Upper lobe of left lung (tissue), 6 donors: ENCODE measurements at places on chromosomes 11 and 22.

DNA sequence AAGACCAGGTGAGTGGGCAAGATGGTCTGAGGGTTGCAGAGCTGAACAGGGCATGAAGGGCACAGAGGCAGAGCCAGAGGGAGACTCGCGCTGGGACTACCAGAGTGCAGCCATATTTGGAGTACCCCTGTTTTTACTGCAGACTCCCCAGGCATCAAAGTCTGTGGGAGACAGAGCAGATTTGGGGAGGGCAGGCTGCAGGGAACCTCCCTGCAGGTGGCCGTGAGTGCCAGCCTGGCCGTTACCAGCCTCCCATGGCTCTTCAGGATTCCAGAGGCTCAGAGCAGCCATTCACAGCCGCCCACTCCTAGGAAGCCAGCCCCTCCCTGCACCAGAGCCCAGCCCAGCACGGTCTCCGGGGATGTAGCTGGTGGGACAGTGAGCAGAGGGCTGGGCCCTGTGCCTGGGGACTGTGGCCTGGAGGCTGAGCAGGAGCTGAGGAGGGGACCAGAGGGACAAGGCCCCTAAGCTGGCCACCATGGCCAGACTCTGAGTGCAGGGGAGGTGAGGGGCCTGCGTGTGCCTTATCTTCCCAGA is at the start of gene SEPTIN3:
SEPTIN3 (plus strand) TSS at position 334 of the 537 bp plus-strand sequence. CDS start 2,050 bp downstream, outside the sequence.
- DNase-seq, result no peak

DNA sequence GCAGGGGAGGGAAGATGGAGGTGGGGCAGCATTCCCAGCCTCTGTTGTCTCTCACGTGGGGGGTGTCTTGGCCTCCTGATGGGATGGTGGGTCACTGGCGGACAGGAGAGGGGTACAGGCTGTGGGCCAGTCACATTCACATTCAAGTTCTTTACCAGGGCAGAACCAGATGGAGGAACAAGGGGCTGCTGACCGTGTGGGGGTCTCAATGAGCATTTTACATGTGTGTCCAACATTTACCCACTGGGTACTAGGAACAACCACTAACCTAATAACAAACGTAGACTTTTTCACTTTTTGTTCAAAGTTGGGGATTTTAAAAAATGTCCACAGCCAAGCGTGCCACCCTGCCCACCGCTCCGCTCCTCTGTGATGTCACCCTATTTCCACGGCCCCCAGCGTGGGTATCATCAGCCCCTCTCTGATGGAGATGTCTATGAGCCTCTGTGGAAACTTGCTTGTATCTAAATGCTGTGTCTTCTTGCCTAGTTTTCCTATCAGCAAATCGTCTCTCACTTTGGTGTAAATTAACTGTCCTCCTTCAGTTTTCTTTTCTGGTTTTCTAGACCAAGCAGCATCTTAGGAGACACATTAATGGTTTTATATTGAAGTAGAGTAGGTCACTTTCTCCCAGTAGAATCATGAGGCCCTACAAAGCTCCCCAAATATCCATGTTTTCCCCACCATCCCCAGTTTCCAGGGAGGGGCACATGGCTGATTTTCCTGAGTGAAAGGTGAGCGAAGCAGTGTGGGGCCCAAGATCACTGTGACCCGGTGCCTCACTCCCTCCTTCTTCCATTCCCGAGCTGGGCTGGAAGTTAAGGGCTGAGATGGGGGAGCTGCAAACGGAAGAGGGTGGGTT is 936.7 kb downstream of the BRD1 start:
- DNase-seq, result no peak

- peak; percentile 49 for DNase-seq
Measured at GRCh38 chr11:12235947-12236743, 125.8 kb downstream of the MICAL2 start.

GRCh38 chr11:1121813-1122663 is 35.7 kb upstream of the MUC5AC start:
- peak; percentile 14 for DNase-seq

- no peak for DNase-seq
Measured at GRCh38 chr11:86592659-86593451, 79.6 kb downstream of the ME3 start.

GRCh38 chr22:20395907-20396287 is 1.9 kb downstream of the ZNF74 start:
- DNase-seq, result no peak

- DNase-seq, result peak; percentile 94
Measured at GRCh38 chr11:830295-831117, 2.2 kb upstream of the CD151 start.

GRCh38 chr11:65180877-65181568 is 705 bp upstream of the CAPN1 start:
- peak; percentile 67 for DNase-seq

GRCh38 chr11:128480066-128480465 is 107.3 kb downstream of the ETS1 start:
- no peak for DNase-seq

DNA sequence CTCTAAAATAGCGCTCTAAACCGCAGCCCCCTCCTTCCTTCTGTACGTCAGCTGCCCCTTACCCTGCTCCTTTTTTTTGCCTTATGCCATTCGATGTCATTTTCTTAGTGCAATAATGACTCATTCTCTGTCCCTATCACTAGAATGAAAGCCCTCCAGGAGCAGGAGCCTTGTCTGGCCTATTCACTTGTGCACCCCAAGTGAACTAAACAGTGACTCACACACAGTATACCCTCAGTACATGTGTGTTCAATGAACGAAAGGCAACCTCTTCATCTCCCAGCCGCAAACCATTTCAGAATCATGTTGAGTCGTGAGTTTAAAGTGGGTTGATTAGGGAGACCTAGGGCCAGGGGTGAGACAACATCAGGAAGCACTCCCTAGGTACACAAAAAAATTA is 50.7 kb upstream of the SPATA19 start:
- no peak for DNase-seq

GRCh38 chr22:48662476-48663135 is 1165.1 kb downstream of the BRD1 start:
- DNase-seq, result no peak

DNA sequence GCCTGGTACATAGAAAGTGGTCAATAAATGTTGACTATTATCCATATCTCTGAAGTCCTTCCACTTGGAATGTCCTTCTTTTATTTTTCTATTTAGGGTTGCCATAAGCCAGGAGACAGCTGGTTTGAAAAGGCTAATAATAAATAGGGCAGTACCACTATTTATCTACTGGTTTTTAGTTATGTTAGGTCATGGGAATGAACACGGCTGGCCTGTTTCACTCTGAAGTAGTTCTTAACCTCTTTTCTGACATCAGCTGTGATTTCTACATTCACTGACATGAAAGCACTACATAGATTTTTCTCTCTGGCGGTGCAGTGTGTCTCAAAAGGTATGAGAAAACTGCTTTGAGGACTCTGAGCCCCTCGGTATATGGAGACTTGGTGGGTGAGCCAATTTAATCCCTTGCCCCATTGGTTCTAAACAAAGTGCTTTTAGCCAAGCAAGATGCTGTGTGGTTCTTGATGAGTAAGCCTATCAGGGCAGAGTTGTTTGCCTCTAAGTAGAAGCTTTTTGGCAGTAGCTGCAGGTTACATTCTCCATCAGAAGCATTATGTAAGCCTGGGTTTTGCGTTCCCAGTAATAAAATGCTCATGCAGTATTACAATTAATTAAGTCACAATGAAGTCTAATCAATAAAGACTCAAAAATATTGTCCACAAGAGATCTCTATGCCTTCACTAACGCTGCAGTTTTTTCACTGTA is 48.7 kb upstream of the APOA1 start:
- DNase-seq, result no peak

- no peak for DNase-seq
Measured at GRCh38 chr11:128467610-128468041, 119.7 kb downstream of the ETS1 start.

DNA sequence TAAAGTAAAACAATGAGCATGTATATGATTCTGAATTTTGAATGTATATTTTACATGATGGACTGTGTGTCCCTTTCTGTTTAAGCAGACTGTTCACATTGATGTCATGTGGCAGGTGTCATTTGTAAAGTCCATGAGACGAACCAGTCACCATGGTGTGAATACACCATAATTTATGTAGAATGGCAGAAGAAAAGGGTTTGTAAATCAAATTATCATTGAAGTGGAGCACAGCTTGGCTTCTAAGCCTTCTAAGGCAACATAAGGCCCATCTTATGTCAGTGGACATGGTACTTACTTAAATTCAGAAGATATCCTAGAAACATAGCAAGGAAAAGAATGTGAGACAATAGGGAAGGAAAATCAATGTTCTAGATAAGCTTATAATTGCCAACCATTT is 4.4 kb downstream of the MAP6 start:
- DNase-seq, result no peak

GRCh38 chr11:70862093-70862492 is 390.3 kb downstream of the SHANK2 start:
- DNase-seq, result no peak

DNA sequence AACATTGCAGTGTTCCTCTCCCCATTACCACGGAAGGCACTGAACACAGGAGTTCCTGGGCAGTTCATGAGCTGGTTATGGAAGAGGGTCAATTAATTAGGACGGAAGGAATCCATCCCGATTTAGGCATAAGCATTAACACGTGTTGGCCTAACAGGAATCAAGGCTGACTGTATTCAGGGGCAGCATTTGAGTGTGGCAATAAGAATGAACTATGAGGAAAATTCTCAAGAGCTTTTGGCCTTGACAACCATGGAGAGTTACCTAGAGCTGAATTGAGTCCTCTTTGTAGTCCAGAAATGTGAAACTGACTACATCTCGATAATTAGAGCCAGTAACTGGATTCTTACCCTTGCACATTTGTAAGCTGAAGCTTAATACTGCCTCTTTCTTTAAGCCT is 82.4 kb upstream of the CRTAM start:
- no peak for DNase-seq

GRCh38 chr22:50185375-50186087 is at the start of gene TRABD:
Gene TRABD (plus strand): TSS chr22:50185913. CDS start chr22:50193061, 7,148 bp downstream.
- peak; percentile 98 for DNase-seq

DNA sequence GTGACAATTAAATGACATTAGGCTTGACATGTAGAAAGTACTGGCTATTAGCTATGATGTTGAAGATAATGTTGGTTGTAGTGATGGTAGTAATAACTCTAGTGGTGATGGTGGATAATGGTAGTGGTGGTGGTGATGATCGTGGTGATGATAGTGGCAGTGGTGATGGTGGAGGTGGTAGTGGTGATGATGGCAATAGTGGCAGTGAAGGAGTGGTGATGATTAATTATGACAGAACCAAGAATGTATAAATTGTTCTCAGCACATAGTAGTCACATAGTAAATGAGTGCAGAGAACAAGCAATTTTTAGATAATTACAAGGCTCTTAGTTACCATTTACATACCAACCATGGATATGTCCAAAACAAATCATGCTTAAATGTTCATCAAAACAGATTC is 5.3 kb upstream of the CD44 start:
- no peak for DNase-seq

GRCh38 chr22:43434928-43435311 is 23.1 kb downstream of the MPPED1 start:
- peak; percentile 72 for DNase-seq

GRCh38 chr11:2470495-2470894 is 25.7 kb downstream of the KCNQ1 start:
- no peak for DNase-seq
